ENCODE measurements at places on chromosomes 5 and 9. TPM values are rescaled to one million over a fixed set of nuclear protein-coding genes. Genes with fewer than 3 reads are reported as not detected.

DNA sequence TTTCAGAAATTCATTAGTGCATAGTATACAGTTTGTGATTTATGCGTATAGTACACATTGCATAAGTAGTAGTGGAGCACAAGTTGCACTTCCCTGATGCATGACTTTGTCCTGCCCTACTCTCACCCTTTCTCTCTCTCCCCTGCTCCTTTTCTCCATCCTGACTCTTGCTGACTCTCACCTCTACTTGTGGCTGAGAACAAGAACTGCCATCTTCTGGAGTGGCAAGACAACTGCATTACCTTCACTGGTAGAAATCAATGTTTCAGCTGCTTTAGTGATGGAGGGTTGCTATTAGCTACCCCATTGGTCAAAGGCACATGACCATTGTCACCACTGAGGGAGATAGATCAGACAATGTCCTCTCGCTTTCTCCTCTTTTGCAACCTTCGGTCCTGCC is 26.9 kb downstream of the SPEF2 start:
- DNase-seq = no peak

GRCh38 chr5:466661-467310 is 23.8 kb downstream of the EXOC3 start:
- DNase-seq = no peak

GRCh38 chr5:122921826-122922225 is 76.4 kb downstream of the SNX24 start:
- DNase-seq = no peak

DNA sequence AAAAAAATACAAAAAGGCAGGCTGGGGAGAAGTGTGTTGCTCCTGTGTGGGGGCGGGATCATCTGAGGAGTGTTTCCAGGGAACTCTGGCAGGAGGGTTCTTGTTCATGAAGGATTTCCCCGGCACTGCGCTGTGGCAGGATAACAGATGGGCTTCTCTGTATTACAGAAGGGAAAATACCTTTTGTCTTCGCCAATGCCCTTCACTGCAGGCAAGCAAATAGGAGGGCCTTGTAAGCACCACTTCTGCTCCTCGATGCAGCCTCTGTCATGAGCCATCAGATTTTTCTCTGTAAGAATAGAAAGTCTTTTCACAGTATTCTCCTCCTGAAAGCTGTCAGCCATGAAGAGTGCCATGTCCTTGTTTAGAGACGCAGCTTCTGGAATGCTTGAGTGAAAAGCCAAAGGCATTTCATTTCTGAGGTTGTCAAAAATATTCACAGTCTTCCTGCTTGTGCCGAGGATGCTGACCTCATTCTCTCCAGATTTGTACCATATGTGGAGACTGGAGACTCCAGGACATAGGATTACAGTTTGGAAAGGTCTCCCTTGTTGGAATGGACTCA is 294.0 kb downstream of the YTHDC2 start:
- peak; percentile 36 for DNase-seq

DNA sequence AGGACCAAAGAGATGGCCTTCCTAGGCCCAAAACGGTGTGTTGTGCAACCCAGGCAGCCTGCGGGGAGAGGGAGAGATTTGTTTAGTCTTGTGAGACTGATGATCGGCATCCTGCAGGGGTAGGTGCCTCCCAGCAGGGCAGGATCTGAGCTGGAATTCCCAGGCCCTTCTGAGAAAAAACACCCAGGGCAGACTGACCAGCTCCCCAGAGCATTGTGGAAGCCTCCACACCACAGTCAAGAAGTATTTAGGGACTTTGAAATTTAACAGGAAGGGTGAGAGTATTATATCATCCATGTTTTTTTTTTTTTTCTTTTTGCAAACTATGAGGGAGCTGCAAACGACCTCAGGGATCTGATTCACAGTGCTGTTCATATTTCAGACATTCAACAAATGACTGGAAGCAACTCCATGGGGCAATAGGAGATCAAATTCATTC is 104.5 kb upstream of the LHFPL2 start:
- no peak for DNase-seq

Gene CHSY3
- polyA plus RNA-seq = 4.0 TPM

GRCh38 chr5:41200506-41200905 is 12.8 kb downstream of the C6 start:
- no peak for DNase-seq

- no peak for DNase-seq
Observed at GRCh38 chr5:83467371-83468035, 4.0 kb upstream of the VCAN start.

GRCh38 chr9:5718296-5719032 is 89.6 kb downstream of the RIC1 start:
- no peak for DNase-seq

GRCh38 chr9:133782157-133783130 is 44.3 kb upstream of the SARDH start:
- DNase-seq = peak; percentile 33

DNA sequence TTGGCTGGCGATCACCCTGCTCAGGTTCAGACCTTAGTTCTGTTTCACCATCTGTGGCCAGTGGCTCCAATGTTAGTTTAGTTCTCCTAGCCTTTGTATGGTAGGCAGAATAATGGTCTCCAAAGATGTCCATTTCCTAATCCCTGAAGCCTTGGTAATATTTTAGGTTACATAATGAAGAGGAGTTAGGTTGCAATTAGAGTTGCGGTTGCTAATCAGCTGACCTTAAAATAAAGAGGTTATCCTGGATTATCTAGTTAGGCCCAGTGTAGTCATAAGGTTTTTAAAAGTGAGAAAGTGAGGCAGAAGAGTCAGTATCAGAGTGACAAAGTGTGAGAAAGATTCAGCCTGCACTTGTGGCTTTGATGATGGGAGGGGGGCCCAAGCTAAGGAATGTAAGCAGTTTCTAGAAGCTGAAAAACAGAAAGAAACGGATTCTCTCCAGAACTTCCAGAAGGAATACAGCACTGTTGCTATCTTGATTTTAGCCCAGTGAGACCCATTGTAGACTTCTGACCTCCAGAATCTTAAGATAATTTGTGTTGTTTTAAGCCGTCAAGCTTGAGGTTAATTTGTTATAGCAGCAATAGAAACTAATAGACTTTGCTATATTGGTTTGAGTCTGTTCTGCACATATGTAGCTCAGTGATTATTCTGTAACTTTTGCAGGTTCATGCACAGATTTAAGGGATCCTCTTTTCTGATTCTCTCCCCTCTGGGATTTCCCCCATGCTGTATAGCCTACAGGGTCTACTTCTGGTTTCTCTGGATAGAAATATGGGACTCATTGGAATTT is 21.6 kb downstream of the LNPEP start:
- no peak for DNase-seq

Gene NPR2
- 33.7 TPM for polyA plus RNA-seq

GRCh38 chr9:111831371-111832108 is 36.8 kb upstream of the SHOC1 start:
- no peak for DNase-seq

GRCh38 chr5:92309336-92309991 is 926.3 kb upstream of the ARRDC3 start:
- peak; percentile 45 for DNase-seq

Gene FOXD4L5
- polyA plus RNA-seq = 0.24 TPM

DNA sequence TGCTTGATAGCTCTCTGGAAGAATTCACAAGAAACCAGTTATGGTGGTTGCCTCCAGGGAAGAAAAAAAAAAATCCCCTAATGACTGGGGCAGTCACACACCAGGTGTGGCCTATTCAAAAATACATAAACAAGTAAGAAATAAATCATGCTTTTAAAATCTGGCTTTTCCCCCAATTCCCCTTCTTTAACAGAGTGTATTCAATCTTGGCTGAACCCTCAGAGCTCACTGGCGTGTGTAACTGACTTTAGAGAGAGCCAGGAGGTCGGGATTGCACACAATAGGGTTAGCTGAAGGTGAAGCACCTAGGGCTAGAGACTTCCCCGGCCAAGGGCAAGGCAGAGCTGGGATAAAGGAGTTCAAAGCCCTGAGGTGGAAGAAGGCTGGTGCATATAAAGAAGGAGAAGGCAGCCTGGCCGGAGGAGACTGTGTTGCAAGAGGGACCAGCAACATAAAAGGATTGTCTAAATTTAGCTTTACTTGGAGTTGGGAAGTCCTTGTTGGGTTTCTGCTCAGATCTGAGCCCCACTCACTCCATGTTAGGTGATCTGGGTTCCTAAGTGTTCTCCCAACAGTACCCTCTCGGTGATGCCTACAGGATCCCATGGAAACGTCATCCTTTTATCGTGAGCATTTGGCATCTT is 19.7 kb downstream of the FNBP1 start:
- no peak for DNase-seq

GRCh38 chr5:59704936-59705335 is 188.6 kb downstream of the PDE4D start:
- no peak for DNase-seq

DNA sequence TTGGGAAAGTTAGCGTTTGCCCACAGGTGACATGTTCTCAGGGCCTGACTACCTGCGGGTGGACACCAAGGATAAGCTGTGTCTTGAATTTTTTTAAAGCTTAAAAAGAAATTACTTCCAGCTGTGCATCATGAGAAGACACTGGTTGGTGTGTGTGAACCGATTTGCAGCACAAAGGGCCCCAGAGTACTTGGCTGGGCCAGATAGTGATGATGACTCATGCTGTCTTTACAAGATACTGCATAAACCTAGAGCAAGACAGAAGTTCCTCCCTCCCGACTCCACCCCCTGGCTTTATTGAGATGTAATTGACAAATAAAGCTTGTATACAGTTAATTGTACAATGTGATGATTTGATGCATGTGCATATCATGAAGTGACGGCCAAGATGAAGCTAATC is 212.8 kb downstream of the NXNL2 start:
- no peak for DNase-seq

Gene TMEM252
- polyA plus RNA-seq = 11.1 TPM

GRCh38 chr5:53478411-53479044 is 1.9 kb upstream of the FST start:
- DNase-seq = peak; percentile 72

- no peak for DNase-seq
Observed at GRCh38 chr9:17361378-17361777, 217.5 kb upstream of the SH3GL2 start.

DNA sequence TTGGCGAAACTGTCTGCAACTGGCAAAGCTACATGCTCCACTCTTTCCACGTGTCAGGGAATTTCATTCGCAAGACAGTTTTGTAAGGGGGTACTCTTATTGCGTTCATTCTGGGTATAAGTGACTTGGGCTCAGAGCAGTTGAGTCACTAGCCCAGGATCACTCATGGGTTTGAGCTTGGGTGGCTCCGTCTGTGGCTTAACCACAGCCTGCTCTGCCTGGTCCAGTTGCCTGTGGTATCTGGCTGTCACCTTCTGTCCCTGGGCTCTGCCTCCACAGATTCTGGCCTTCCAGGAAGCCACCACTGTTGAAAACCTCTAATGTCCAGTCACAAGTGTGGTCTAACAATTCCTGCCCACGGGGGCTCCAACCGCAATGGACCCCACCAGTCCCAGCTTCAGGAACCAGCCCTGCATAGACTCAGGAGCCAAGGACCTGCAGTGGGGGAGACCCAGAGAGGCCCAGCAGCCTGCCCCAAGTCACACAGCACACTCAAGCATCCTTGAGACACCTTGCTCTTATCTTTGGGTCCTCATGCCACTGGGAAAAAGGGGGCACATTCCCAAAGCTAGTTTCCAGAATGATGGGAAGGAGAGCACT is 10.4 kb downstream of the KIF12 start:
- DNase-seq = no peak

- no peak for DNase-seq
Observed at GRCh38 chr9:10571699-10572098, 41.1 kb downstream of the PTPRD start.

Gene ARHGEF28
- polyA plus RNA-seq = 40.8 TPM

DNA sequence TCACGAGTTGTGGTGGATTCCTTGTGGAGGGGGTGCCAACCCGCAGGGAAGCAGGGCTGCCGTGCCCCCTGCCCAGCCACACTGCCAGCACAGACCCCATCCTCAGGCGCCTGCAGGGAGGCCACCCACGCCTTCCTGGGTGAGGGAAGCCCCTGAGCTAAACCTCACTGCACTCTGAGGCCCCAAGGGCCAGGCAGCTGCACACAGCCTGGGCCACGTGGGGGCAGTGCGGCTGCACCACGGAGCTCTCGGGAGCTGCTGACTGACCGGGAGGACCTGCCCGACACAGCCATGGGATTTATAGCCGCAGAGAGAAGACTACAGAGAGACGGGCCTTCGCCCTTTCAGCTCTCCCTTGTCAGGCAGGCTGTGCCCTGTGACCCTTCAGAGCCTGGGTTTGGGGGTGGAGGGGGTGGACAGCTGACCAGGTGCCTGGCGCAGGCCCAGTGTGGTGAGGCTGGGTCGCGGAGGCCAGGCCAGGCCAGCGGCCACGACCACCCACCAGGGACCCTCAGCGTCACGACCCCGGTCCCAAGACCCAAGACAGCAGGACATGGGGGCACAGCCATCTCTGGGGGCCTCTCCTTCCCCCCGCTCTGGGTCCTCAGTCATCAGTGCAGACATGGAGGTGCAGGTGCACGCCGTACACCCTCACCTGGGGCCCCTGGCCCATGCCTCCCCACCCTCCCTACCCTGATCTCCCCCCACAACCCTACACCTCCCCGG is 4.3 kb upstream of the AHRR start:
- DNase-seq = no peak

GRCh38 chr9:2047144-2047671 is 32.1 kb downstream of the SMARCA2 start:
- DNase-seq = no peak

DNA sequence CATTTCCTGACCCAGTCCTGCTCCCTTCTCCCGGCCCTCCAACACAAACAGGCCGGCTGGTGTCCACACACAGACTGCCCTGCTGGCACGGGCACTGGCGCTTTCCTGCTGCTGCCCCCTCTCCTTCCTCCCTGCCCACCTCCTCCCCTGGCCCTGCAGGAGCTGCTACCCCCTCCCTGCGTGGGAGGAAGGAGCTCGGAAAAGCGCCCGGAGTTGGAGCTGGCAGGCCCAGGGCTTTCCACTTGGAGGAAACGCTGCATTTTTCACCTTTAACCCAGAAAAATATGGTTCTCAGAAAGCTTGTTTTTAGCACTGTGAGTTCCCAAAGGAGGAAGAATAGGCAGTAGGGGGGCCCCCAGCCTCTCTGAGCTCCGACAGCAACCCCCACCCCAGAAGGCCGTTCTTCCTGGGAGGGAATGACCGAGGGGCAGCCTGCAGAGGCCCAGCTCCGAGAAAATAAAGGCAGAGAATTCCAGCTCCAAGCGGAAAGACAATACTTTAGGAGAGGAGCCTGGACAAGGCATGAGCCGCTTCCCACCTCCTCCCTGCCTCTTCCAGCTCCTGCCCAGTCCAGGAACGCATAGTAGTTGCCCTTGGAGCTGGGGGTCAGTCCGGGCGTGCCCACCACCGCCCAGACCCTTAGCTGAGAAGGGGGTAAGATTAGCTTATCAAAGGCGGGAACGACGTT is 88.9 kb downstream of the LIFR start:
- peak; percentile 56 for DNase-seq

GRCh38 chr5:74040811-74041491 is 415.0 kb downstream of the ARHGEF28 start:
- DNase-seq = no peak

GRCh38 chr5:51148437-51148836 is 234.8 kb upstream of the ISL1 start:
- no peak for DNase-seq

Gene PAIP2
- 199 TPM for polyA plus RNA-seq

- DNase-seq = no peak
Observed at GRCh38 chr9:92196909-92197308, 81.7 kb upstream of the SPTLC1 start.

GRCh38 chr5:143057580-143057999 is 287.4 kb downstream of the ARHGAP26 start:
- DNase-seq = no peak
